ENCODE measurements at places on chromosomes 2 and 18. TPM values are rescaled to one million over a fixed set of nuclear protein-coding genes. Genes with fewer than 3 reads are reported as not detected.

Gene DPP4
- 35.6 TPM for polyA plus RNA-seq

Gene RAB17
- polyA plus RNA-seq = 0.09 TPM

Gene LOXHD1
- polyA plus RNA-seq = not detected

Gene NGEF
- 9.7 TPM for polyA plus RNA-seq

Gene MPHOSPH10
- 26.2 TPM for polyA plus RNA-seq

Gene PUM2
- 37.4 TPM for polyA plus RNA-seq

Gene GALNT13
- not detected for polyA plus RNA-seq

Gene ECEL1
- not detected for polyA plus RNA-seq

Gene KCNE4
- 17.8 TPM for polyA plus RNA-seq

Gene GPR45
- polyA plus RNA-seq = not detected

Gene PRKAG3
- polyA plus RNA-seq = not detected

Gene ABCG5
- not detected for polyA plus RNA-seq

Gene CNTNAP5
- polyA plus RNA-seq = not detected

Gene NEURL3
- polyA plus RNA-seq = not detected

Gene CCDC74B
- polyA plus RNA-seq = 1.8 TPM

Gene CD8B
- not detected for polyA plus RNA-seq

Gene ZNF519
- 2.7 TPM for polyA plus RNA-seq

Gene DUSP19
- 2.4 TPM for polyA plus RNA-seq

Gene ABCB11
- polyA plus RNA-seq = not detected

Gene SP3
- polyA plus RNA-seq = 52.2 TPM

Gene ESPNL
- 0.36 TPM for polyA plus RNA-seq

Gene CPLX4
- polyA plus RNA-seq = not detected

Gene AP1S3
- polyA plus RNA-seq = 2.9 TPM

Gene MATN3
- polyA plus RNA-seq = 6.9 TPM

Gene SCG2
- 2.9 TPM for polyA plus RNA-seq

Gene ITGB6
- 0.01 TPM for polyA plus RNA-seq

Gene IL1RN
- 0.36 TPM for polyA plus RNA-seq

Gene PTRHD1
- polyA plus RNA-seq = 22.5 TPM
